ENCODE measurements at places on chromosomes 4 and X.

DNA sequence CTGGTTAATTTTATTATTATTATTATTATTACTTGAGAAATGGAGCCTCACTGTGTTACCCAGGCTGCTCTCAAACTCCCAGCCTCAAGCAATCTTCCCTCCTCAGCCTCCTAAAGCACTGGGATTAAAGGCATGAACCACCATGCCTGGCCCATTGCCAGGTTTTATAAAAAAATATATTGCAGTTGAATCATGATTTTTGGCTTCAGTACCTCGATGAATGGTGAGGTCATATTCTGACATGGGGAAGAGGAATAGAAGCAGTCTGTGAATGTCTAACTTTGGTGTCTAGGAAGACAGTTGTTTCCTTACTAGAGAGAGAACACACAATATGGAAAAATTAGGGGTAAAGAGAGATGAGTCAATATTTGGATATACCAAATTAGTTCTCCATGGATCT, 32.0 kb downstream of the CCSER1 start:
- DNase-seq: no peak

DNA sequence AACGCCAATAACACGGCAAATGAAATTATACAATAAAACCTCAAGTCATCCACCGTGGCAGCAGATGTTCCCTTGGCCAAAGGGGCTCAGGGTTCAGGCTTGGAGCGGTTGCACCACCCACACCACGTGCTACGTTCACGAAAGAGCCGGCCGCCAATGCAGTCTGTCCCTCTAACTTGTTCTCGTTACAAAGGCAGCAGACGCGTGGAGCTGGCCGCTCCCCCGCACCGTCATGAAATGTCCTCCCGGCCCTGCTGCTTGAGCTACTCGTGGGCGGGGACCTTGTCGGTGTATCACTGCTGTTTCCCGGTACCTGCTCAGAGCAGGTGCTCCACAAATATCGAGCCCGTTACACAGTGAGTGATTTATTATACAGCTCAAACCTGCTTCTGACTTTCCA, 36.4 kb upstream of the MAN2B2 start:
- DNase-seq: no peak

DNA sequence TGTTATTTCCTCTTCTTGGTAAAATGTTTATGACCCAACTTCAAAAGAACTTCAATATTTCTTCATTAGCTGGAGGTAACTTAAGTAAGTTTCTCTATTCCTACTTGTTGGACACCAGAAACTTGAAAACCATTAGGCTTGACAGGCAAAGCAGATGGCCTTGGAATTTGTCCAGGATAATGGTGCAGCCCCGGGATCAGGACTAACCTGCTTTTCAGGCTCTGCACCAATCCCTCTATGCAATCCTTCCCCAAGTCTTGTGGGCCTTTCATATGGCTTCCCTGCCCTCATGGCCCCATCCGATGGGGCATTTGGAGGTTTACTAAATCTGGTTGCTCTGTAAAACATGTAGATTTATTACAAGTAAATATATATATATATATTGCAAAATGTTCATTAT, 68.5 kb downstream of the SPINK2 start:
- DNase-seq: no peak

- no peak for DNase-seq
Measured at GRCh38 chrX:39613482-39613995, 484.2 kb downstream of the BCOR start.

- no peak for DNase-seq
Measured at GRCh38 chrX:38882894-38883626, 81.8 kb downstream of the MID1IP1 start.

DNA sequence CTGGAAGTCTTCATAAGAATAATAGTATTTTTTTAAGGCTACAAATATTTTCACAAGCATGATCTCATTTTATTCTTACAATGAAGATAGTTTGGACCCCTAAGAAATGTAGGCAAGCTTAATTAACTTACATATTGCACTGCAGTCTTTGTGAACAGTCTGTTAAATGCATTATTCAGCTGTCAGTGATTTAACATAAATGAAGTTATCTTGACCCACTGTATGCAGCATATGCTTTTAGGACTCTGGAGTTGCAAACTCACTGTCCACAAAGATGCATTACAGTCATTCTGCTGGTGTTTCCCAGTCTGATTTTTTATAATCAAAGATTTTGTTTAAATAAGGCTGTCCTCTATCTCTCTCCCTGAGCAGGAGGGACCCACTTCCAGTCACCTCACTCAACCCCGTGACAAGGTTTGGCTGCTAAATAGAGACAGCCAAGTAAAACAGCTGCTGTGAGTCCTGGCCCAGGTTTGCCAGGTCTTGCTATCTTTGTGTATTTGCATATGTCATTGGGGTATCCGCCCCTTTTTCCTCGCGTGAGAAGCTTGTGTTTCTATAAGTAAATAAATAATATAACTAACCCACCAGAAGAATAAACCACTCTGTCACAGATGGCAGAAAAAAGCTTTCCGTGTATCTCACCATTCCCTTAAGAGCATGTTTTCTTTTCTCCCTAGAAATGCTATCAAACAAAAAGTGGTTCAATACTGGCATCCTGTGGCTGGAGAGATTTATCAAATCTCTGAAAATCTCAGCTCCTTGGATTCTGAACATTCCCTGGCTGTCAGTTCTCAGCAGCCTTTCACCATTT, 67.0 kb downstream of the SLC7A11 start:
- DNase-seq: no peak

DNA sequence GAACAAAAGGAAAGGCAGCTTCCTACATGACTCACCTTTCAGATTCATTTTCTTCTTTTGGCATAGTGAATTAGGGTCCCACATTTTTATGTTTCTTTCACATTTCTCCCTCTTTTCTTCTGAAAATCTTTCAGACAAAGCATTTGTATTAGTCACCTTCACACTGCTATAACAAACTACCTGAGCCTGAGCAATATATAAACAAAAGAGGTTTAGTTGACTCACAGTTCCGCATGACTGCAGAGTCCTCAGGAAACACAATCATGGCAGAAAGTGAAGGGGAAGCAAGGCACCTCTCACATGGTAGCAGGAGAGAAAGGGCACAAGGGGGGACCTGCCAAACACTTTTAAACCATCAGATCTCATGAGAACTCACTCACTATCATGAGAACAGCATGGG, 36.9 kb downstream of the MAGEA9 start:
- no peak for DNase-seq

DNA sequence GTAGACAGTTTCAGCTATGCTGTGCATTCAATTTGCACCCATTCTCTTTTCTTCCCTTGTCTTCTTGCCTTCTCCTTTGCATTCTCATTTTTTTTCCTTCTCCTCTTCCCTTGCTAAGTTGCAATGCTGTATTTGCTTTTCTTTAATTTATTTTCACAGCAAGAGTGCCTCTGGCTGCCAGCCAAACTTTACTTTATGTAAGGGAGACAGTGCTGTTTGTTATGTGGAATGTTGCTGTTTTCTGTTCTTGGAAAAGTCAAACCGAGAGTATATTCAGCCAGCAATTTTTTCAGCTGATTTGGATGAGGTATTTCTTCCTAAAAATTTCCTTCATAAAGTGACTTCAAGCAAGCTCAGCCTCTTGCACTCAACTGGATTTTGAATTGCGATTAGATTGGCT, 1293.4 kb downstream of the ARAP2 start:
- no peak for DNase-seq

DNA sequence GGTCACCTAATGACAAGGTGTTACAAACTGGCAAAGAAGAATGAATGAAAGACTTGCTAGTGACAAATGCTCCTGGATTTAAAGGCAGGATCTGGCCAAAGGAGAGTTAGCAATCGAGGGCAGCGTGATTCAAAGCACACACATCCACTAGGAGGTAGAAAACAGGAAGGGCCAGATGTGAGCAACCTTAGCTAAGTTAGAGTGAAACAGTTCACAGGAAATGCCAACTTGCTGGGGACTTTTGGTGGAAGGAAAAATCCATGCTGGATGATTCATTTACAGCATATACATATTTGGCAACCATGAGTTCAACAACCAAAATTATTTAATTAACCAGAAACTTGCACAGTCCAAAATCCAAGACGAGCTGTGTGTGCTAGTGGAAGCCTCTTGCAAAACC, 276.9 kb downstream of the PTTG2 start:
- DNase-seq: no peak

GRCh38 chr4:16993956-16994840, 95.8 kb upstream of the LDB2 start:
- DNase-seq: no peak

DNA sequence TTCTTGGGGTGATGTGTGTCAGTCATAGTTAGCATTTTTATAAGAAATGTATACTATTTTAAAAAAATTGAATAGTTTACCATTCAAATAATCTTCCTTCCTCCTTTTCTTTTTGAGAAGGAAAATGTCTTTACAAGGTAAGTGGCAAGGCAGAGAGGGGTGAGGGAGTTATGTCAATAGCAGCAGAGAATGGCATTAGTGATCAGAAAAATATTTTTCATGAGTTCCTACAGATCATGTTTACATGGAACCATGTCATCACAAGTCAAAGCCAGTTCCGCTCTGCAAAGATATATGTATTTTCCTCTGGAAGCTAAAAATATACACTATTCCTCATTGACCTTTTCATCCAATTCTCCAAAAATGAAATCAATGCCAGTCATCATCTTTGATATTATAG, 67.3 kb downstream of the PTPN13 start:
- no peak for DNase-seq

DNA sequence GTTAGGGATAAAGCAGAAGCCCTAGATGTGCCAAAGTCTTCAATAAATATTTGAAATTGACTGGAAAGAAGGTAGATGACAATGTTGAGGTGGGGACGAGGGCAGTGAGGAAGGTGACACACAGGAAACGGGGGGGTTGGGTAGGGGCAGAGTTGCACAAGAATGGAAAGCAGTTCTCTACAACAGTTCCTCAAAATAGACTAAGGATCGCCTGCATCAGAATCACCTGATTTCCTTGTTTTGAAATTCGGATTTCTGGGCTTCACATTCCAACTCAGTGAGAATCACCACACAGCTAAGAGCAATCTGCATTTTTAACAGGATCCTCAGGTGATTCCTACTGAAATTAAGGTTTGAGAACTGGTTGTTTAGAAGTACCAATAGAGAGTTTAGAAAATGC, 70.6 kb downstream of the ARFIP1 start:
- no peak for DNase-seq

GRCh38 chr4:165398570-165398969, 19.8 kb downstream of the CPE start:
- no peak for DNase-seq

DNA sequence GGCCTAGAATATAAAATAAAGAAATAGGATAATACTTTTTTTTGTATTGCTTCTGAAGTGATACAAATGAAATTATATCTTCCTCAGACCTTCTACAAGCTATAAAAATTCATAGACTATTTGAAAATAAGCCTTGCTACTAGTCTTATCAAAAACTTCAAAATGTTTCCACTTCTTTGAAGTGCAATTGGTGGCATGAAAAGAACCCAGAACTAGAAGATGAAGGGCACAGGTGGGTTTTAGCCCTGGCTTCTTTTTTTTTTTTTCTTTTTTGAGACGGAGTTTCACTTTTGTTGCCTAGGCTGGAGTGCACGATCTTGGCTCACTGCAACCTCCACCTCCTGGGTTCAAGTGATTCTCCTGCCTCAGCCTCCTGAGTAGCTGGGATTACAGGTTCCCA, 44.2 kb downstream of the GSX2 start:
- no peak for DNase-seq

DNA sequence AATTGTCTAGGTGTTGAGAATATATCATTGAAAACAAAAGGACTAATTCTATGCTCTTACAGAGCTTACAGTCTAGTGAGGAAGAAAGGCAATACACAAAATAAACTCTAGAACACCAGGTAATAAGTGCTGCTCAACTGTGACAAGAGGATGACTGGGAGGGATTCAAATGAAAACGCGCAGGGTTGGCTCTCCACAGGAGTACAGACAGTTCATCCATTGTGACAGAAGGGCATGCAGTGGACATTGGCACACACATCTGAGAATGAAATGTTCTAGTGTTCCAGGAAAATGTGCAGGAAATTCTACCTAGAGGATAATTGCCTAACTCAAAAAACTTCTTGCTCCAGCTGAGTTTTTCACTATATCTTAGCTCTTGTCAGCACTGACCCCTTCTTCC, 492.0 kb downstream of the IDS start:
- DNase-seq: no peak

GRCh38 chr4:48913346-48913745, 6.8 kb upstream of the OCIAD2 start:
- DNase-seq: no peak

DNA sequence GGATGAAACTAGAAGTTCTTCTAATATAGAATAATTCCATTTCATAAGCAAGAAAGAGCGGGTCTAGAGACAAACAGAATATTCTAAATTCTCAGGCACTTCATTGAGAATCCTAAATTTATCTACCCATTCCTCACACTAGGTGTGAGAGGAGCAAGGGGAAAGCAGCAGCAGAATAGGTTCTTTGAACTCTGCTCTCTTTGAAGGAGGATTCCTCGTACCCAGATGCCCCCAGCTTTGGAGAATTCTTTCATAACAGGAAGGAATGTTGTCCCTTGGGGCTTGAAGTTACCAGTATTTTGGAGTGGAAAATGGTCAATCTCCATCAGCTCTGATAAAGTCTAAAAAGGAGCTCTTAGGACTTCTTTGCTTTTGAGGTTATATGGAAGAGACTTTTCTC, 59.7 kb upstream of the RASGEF1B start:
- no peak for DNase-seq

DNA sequence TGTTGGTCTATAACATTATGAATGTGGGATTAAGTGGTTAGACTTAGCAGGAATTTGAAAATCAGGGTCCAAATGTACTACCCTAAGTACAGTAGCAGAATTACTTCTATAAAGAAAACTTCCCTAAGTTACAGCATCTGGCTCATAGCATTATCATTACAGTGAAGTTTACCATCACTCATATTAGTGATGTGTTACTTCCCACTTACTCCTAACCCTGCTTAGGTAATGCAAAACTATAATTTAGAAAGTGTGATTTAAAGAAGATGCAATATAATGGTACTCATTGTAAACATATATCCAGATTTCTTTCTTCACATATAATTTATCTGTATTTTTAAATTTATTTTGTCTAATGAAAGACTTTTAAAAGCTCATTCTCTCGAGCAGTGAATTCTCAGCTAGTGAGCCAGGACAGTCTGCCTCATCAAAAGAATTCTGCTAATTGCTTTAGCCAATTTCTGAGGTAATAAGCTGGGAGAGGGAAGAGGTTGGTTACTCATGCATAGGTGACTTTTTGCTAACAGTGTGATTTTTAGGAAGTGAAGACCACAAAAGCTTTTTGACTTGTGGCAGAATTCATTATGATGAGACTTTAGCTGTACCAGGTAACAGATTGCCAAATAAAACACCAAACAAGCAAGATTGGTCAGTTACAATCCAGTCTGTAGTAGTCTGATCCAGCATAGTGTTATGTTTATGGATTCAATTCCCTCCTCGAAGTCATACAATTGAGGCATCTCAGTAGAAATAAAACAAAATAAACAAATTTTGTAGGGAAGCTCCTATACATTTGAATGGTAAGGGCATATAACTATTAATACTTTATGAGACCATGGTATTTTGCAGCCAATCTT, 21.0 kb downstream of the PLS3 start:
- DNase-seq: no peak

GRCh38 chr4:2832309-2832980, 11.2 kb upstream of the ADD1 start:
- no peak for DNase-seq

- DNase-seq: no peak
Measured at GRCh38 chr4:150385606-150386005, 196.3 kb upstream of the MAB21L2 start.

- DNase-seq: no peak
Measured at GRCh38 chrX:17836830-17837229, 24.3 kb downstream of the RAI2 start.

GRCh38 chr4:113436360-113436759, 325.2 kb downstream of the CAMK2D start:
- no peak for DNase-seq

All from omental fat pad (tissue), 4 donors.